T-helper 9 cell (primary cell): ENCODE measurements at places on chromosomes 11 and 22.

- no peak for DNase-seq
These were observed 10.5 kb upstream of the DEPDC7 start for GRCh38 chr11:33005175-33005574.

DNA sequence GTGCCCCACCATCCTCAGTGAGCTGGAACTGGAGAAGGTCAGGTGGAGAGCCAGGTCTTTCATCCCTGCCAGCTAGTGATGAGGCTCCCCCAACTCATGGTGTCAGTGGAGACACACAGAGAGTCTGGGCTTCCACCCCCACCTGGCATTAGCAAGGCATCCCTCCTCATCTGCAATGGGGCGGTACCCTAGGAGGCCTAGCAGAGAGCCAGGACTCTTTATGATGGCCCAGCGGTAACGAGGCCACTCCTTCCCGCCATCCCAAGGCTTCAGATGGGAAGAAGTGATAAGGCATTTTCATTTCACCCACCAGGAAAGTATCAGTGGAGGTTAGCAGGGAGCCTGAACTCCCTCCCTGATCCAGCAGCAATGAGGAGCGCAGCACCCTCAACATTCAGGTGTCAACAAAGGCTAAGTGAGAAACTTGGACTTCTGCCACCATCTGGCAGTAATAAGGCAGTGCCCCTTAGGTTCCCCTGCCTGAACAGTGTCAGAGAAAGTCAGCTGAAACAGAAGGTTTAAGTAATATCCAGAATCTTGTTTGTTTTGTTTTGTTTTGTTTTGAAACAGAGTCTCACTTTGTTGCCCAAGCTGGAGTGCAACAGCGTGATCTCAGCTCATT, 40.5 kb upstream of the FBLN1 start:
- DNase-seq = no peak

DNA sequence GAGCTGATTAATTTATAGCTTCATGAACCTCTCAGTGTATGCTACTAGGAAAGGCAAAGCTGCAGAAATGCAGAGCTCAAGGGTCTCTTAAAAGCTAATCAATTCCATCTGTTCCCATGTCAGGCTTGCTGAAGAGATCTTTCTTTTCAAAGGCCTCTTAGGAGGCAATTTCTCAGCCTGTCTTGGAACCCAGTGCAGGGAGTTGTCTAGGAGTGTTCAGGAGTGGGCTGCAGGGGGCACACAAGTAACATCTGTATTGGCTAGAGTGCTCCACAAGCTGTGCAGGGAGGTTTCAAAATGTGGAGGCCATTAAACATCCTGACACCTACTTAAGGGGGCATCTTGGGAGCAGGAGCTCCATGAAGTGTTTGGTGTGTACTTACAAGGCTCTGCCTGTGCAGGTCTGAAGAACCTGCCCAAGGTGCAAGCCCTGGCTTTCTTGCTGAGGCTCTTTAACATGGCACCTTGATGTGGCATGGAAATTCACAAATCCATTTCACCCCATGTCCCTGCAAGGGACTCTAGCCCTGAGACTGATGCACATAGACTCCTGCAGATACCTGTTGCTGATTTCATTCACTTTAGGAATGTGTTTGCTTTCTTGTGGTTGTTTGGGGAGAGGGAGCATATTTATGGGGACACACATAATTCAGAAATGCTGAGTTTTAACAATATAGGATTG, 134.7 kb downstream of the ME3 start:
- no peak for DNase-seq

GRCh38 chr11:96314326-96315020, 28.5 kb downstream of the MAML2 start:
- no peak for DNase-seq

- no peak for DNase-seq
These were observed 23.3 kb downstream of the LRP5 start for GRCh38 chr11:68335683-68336082.

DNA sequence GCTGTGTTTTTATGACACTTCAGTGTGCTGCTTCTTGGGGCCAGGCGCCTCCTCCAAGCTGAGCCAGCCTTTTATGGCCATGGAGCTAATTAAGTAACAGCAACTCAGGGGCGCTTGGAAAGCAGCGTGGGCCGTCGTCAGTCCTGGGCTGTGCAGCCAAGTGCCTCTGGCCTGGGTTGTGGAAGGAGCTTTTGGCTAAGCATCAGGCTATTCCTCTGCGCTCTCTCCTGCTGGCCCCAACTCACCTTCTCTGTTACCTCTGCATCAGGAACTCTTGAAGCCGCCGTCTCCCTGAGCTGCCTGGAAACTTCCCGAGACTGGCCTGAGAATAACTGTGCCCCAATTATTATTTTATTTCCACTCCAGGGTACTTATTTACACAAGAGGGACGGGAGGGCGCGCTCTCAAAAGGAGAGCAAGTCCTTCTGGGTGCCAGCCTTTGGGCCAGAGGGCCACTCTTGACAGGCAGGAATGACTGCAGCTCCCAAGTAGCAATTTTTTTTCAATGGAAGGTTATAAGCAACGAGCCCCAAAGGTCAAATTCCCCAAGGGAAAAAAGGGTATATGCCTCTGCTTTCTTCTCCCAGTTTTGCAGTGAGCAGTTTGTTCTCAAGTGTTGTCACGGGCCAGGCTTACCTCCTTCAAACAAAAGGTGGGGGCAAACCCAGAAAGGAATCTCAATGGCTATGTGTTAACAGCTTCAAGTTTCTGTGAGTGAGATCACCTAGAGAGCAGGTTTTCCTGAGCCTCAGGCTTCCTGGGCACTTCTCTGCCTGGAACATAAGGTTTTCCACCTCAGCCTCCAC, 38.5 kb upstream of the NAV2 start:
- DNase-seq = no peak

DNA sequence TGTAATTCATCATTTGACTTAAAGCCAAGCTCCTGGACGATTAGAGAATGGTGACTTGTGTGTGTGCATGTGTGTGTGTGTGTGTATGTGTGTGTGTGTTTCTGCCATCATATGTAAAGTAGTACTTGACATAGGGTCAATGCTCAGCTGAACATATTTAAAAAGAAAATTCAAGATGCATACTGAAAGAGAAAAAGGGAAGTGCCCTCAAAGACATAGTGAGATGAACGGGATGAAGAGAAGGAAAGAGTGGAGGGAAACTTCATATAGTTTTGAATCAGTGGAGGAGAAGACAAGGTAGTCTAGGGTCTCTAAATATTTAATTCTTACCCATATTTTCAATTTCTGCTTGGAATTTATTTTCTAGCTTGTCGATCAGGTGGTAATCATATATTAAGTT, 4.0 kb downstream of the TCN1 start:
- DNase-seq = no peak

GRCh38 chr11:18768472-18768901, 23.1 kb downstream of the PTPN5 start:
- no peak for DNase-seq

DNA sequence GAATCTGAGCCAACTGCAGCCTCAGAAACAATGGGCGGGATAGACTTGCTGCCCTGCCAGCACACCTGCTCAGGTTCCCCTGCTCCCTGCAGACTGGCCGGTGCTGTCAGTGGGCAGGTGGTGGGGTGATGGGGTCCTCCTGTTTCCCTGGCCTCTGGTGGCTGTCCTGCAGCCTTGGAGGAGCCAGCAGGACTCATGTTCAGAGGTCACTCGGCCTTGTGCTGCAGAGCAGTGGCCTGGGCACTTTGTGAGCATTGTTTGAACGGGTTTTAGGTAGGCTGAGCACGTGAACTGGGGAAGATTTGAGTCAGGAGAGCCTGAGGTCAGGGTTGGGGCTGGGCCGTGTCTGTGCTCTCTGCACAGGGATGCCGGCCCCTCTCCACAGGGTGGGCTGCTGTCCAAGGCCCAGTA, 17.6 kb downstream of the PPIL2 start:
- no peak for DNase-seq

GRCh38 chr11:134120921-134121526, 52.2 kb downstream of the JAM3 start:
- no peak for DNase-seq

GRCh38 chr22:23351321-23351720, 171.0 kb downstream of the BCR start:
- DNase-seq = no peak

DNA sequence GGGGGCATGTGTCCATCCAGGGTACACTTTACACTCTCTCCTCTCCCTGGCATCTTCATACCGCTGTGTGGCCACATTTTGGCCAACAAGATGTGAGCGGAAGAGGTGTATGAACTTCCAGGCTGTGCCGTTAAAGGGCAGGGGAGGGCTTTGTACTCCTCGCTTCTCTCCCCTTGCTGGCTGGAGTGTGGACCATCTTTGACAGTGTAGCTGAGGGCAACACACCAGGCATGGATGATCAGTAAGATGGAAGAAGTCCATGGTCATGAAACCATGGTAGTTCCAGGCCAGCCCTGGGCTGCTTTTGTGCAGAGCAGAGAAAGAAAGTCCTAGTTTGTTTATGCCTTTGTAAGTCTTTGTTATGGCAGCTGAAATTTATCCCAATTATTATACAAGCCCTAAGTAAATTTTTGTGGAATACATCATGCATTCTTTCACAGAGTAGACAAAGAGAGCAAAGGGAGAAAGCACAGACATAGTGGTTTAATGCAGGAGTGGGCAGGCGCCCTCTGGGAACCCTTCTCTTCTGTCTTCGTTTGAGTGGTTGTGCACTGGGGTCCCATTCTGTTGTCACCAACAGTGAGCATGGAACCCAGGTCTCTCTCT, 70.4 kb downstream of the FBXO7 start:
- DNase-seq = no peak

GRCh38 chr11:132471466-132471865, 1060.8 kb downstream of the OPCML start:
- DNase-seq = no peak

DNA sequence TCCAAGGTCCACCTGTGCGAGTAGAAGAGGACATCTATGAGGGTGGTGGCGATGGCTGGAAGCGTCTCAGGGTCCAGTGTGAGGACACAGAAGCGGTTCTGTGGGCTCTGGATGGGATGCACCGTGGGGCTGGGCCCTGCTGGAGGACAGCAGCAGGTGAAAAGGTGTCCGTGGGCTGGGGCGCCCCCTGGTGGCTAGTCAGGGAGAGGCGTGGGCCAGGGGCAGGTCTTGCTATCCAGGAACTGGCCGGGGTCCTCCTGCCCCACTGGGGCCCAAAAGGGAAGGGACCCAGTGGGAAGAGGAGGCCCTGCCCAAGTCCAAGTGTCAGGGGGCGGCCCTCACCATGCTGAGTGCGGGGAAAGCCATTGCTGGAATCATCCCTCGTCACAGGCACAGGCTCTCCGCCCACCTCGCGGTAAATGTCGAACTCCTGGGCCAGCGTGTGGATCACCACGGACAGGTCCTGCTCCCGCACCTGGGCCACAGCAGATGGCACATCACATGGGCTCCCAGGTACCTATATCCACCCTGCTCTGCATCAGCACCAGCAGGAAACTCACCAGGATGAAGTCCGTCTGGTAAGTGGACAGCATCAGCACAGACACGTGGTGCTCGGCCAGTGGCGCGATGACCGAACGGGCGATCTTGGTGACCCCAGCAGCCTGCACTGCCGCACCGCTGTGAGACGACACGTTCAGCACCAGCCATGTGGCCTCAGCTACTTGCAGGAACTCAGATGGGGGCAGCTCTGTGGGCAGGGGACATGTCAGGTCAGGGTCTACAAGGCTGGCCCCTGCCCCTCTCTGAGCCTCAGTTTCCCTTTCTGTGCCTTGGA, 2.3 kb downstream of the CASTOR1 start:
- DNase-seq = peak; percentile 88

DNA sequence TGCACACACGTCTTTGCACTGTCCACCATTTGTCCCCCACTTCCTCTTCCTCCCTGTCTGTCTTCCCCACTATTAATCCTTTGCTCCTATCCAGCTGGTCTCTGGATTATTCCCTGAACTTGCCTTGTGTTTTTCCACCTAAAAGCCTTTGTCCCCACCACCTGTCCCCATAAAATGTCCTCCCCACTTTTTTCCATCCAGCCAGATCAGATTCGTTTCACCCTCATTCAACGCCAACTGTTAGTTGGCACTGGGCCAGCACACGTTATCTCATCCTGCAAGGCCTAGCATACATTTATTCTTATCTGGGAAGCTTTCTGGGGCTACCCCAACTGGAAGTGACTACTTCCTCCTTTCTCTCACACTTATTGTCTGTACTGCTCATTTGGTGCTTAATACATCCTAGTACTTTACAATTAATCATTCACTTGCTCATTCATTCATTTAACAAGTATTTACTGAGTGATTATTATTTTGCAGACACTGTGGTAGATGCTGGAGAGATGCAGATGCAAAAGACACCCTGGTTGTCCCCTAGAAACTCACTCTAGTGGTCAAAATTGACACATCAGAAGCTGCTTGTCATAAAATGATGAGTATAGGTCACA, 96.2 kb downstream of the RASSF10 start:
- no peak for DNase-seq

DNA sequence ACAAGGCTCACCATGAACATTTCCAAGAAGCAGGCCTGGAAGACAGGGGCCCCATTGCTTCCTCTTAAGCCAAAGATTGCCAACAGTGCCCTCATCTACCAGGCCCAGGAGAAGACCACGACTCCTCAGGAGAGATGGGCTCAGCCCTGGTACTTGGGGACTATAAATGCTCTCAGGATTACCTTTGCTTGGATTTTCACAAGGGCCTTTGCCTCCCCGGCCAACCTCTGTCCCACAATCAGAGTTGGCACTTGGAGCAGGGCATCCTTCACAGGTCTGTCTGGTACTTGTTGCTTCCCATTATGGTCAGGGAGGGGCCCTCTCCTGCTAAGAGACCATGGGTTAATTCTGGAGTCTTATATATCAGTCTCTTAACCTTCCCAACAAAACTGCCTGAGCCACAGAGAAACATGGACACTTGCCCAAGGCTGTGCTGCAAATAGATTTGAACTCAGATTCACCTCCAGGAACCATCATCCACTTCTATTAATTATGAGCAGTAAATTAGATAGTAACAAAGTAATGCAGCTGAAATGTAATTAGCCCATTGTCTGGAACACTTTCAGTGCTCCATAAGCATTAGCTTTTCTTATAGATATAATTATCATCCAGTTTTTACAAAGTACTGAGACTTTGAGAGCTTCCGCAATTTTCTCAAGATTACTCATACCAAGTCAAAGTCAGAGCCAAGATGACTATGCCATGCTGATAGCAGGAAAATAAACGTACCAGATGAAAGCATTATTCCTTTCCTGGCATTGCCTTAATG, 33.5 kb downstream of the POU2AF3 start:
- no peak for DNase-seq

DNA sequence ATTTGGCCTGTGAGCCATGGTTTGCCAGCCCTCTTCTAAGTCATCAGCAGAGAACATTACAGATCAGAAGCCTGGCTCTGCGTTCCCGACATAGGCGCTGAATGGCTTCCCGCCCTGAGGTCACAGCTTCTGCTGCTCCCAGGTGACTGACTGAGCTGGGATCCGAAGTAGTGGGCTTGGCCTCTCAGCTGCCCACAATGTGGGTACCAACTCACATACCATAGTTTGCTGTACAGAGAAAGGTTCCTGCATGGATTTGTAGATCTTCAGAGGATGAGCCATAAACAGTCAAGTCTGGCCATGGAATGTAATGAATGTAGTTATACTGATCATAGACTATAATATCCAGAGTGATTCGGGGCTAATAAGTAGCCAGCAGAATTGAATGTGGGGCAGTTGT, 42.6 kb downstream of the TEAD1 start:
- DNase-seq = no peak
